ENCODE measurements at places on chromosomes 4 and X.
A peak's percentile ranks its signal among the peaks of the same experiment; 100 is the strongest.

- no peak for DNase-seq
Observed at GRCh38 chr4:3388471-3389232, 53.1 kb upstream of the HGFAC start.

- no peak for DNase-seq
Observed at GRCh38 chr4:5618051-5618960, 90.1 kb downstream of the EVC2 start.

- DNase-seq = no peak
Observed at GRCh38 chr4:122920473-122920872, 1.9 kb downstream of the NUDT6 start.

GRCh38 chr4:98506462-98507132 lies 151.8 kb downstream of the TSPAN5 start:
- no peak for DNase-seq

DNA sequence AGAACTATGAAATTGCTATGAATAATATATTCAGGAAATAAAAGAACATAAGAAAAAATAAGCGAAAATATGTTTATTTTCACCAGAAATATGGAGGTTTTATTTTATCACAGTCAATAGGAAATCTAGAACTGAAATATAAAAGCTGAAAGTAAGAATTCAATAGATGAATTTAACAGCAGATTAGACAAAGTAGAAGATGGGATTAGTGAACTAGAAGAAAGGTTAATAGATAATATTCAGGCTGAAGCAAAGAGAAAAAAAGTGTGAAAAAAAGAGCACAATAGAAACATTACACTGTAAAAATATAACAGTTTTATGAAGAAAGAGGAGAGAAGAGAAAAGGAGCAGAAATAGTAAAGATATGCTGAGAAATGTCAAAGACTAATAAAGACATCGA lies 1152.1 kb downstream of the FAT4 start:
- no peak for DNase-seq

GRCh38 chr4:76470064-76470463 lies 35.0 kb downstream of the SHROOM3 start:
- no peak for DNase-seq

DNA sequence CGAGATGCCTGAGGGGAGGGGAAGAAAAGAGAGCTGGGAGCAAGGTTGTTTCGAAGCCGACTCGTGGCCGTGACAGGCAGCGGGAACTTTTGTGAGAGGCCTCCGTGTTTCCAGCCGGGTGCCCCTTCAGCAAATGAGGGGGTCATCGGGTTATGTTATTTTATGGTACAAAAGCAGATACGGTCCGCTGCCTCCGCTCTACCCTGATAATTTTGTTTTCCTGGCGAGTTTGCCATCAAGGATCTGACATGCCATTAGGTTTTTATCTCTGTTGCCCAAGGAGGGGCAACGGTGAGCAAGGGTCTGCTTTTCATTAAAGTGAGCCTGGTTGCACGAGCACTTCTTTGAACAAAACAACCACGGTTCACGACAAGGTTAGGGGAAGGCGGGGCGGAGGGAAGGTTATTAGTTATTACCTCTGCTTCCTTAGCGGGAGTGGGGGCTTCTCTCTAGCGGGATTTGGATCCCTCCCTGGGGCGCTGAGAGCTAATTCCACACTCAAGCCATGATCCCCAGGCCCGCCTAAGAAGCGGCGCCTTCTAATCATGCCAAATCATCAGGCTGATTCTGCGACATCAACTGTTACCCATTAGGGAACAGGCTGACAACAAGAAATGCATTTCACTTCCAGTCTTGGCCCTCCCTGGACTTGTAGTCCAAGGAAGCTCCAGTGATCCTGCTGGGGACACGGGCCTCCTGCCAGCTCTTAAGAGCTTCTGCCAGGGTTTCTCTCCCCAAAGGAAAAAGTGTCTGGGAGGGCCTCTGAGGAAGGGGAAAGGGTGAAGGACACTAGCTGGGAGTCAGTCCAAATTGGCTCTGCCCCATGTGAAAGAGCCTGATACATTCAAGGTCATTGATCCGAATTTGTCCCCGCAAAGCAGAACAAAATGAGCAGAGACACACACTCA lies 617.7 kb downstream of the MID1IP1 start:
- DNase-seq = peak; percentile 48

GRCh38 chr4:98641376-98641775 lies 17.0 kb downstream of the TSPAN5 start:
- DNase-seq = no peak

GRCh38 chr4:138841343-138841742 lies 174.2 kb upstream of the NOCT start:
- no peak for DNase-seq

DNA sequence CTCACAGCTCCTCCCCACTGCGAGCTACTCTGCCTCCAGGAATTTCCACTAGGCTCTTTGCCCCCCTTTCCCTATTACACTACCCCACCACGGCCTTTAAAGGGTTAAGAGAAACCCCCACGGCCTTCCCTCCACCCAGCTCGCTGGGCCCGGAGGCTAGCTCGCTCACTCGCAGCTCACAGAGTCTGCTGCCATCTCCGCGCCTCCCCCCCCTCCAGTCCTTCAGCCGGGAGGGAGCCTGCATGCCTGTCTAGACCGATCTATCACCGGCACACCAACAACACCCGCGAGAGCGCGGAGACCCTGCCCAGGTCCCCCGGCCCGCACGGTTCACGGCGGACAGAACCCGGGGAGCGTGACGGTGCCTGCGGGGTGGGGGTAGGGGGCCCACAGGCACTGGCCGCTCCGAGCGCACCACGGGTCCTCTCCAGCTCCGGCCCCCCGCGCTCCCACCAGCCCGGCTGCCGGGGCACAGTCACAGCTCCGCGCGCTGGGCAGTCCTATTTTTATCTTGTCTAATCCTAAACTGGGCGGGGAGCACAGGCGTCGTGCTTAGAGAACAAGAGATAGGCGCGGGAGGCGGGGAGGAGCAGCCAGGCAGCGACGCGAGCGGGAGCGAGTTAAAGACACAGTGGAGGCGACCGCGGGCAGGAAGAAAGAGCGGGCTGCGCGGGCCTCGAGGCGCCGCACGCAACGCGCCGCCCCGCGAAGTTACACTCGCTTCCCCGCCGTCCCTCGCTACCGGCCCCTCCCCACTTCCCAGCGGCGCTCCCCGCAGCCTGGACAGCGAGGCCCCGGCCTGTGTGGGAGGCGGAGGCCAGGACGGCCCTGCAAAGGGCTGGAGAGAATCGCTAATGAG lies 3.5 kb downstream of the BCOR start:
- no peak for DNase-seq

GRCh38 chr4:24770667-24771066 lies 24.7 kb upstream of the SOD3 start:
- no peak for DNase-seq

GRCh38 chr4:18508786-18509185 lies 487.2 kb upstream of the LCORL start:
- DNase-seq = no peak

- no peak for DNase-seq
Observed at GRCh38 chr4:112557676-112558411, 41.9 kb upstream of the NEUROG2 start.

DNA sequence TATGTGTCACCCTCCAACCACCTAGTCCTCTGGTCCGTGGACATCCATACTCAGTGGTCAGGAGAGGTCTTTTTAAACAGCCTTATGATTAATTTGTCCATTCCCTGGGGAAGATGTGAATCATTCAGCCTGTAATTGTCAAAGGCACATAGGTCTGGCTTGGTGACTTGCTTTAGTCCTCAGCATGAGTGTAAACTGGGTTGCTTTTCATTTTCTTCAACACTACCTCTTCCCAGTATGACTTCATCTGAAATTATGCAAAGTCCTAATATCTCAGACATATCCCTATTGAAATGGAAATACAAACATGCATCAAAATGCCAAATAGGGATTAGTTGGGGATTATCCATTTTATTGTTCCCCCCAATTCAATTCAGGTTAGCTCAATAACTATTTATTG lies 208.3 kb upstream of the AMOT start:
- DNase-seq = no peak

GRCh38 chrX:155819525-155819924 lies 61.6 kb upstream of the VAMP7 start:
- DNase-seq = no peak

- no peak for DNase-seq
Observed at GRCh38 chr4:122548886-122549630, 71.8 kb downstream of the IL21 start.

DNA sequence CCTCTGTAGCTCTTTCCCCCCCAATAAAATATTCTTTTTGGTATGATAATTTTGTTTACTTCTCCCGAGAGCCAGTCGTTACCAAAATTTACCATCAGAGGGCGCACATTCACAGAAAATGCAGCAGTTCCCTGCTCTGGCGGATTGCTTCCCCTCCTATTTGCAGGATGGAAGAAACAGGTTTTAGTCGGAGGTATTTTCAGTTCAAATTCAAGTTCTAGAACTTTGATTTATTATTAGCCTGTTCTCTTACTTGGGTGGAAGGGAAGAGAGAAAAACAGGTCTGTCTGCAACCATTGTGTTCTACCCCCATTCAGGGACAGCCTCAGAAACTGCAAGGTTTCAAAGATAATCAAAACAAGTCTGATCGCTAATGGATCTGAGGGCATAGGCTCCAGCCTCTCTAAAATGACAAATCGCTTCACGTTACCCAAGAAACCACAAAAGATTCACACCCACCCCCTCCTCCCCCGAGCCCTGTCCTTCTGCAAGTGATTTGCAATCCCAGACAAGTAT lies 263.8 kb upstream of the RPS6KA3 start:
- peak; percentile 61 for DNase-seq

- DNase-seq = no peak
Observed at GRCh38 chrX:41452565-41453356, 5.6 kb downstream of the NYX start.

DNA sequence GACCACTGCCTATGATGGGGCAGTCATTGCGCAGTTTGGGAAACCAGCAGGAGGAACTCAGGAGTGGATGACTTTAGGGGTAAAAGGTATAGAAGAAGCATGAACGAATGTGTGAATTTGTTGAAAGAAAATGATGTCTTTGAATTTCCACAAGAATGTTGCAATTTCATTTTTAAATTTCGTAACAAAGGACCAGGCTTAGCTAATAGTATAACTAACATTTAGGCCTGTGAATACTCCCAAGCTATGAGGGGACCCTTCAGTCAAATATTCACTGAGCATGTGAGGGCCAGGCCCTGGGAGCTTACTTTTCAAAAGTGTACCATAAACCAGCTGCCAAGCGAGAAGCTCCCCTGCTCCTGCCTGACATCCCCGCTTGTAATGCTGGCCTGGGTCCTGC lies 5.3 kb downstream of the MPC1L start:
- DNase-seq = no peak

GRCh38 chr4:33080275-33080674 lies 2360.1 kb downstream of the PCDH7 start:
- DNase-seq = no peak

DNA sequence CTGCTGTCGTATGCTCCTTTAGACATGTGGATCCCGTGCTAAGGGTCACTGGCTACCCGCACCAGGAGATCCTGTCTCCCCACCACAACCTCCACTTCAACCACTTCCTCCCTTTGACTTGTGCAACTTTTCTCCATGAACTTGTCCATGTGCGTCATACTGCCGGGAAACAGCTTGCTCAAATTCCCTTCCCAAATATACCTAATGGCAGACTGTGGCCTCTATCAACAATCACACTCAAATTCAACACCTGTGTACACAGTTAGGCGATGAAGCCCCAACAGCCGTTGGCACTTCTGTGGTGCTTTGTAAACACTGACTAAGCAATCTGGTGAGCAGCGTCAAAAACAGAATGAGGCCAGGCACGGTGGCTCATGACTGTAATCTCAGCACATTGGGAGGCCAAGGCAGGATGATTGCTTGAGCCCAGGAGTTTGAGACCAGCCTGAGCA lies 49.5 kb downstream of the CD99L2 start:
- peak; percentile 81 for DNase-seq

DNA sequence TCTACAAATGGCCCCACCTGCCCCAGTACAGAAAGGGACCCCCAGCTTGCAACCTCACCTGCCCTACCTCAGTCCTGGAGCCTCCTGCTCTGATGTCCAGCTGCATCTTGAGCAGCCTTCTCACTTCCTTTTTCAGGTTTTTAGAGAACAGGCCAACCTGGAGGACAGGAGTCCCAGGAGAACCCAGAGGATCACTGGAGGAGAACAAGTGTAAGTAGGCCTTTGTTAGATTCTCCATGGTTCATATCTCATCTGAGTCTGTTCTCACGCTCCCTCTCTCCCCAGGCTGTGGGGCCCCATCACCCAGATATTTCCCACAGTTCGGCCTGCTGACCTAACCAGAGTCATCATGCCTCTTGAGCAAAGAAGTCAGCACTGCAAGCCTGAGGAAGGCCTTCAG lies 3.6 kb downstream of the MAGEA11 start:
- DNase-seq = no peak

GRCh38 chr4:121226362-121226761 lies 62.2 kb upstream of the TNIP3 start:
- no peak for DNase-seq

GRCh38 chr4:42843694-42844093 lies 48.8 kb upstream of the GRXCR1 start:
- no peak for DNase-seq

GRCh38 chrX:15471028-15471427 lies 22.1 kb downstream of the PIR start:
- peak; percentile 43 for DNase-seq

DNA sequence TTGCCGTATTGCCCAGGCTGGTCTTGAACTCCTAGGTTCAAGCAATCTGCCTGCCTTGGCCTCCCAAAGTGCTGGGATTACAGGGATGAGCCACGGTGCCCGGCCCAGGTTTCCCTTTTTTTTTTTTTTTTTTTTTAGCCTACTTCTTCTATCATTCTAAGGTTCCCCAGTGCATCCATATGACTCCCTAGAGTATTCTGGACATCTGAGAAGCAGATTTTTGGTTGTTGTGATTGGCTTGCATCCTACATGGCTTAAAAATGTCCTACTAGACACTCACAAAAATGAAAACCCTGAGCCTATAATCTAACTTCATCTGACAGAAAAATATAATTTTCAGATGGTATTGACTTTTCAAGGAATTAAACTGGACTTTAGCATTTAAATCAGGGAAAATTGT lies 41.7 kb downstream of the SMIM14 start:
- DNase-seq = no peak

- DNase-seq = no peak
Observed at GRCh38 chrX:151177141-151178027, 1.0 kb downstream of the GPR50 start.

- no peak for DNase-seq
Observed at GRCh38 chr4:123950530-123950929, 553.9 kb downstream of the SPRY1 start.

Data from NCI-H1092 (cell line).